Bronchus fibroblast of lung (primary cell): ENCODE measurements at places on chromosomes 2 and 18. TPM values are rescaled to one million over a fixed set of nuclear protein-coding genes. Genes with fewer than 3 reads are reported as not detected.

AKAIN1 gene
- not detected in 2 replicates for total RNA-seq

HAAO gene
- total RNA-seq: 3.9 and 4.2 TPM in 2 replicates

UCN gene
- total RNA-seq: 0.15 and 0.84 TPM in 2 replicates

RND3 gene
- total RNA-seq: 35.4 and 42.9 TPM in 2 replicates

REG3A gene
- not detected in 2 replicates for total RNA-seq

IL36B gene
- total RNA-seq: not detected in 2 replicates

ABCG8 gene
- total RNA-seq: not detected in 2 replicates

IGFBP2 gene
- 38.7 and 41.2 TPM in 2 replicates for total RNA-seq

COL6A3 gene
- total RNA-seq: 589 and 614 TPM in 2 replicates

SLC19A3 gene
- total RNA-seq: 0.17 and 0.59 TPM in 2 replicates

TMEM200C gene
- 1.3 and 1.5 TPM in 2 replicates for total RNA-seq

DSC2 gene
- under 0.01 TPM in 1 of 2 replicates, not detected in the other for total RNA-seq

ACMSD gene
- not detected in 2 replicates for total RNA-seq

PSD4 gene
- 8.4 and 8.8 TPM in 2 replicates for total RNA-seq

MBD1 gene
- 56.5 and 58.9 TPM in 2 replicates for total RNA-seq

TTN gene
- total RNA-seq: under 0.01 and 0.17 TPM in 2 replicates

ACOXL gene
- total RNA-seq: not detected in 2 replicates

SFXN5 gene
- 6.9 and 8.5 TPM in 2 replicates for total RNA-seq

G6PC2 gene
- total RNA-seq: not detected in 2 replicates

GPD2 gene
- total RNA-seq: 48.5 and 58.7 TPM in 2 replicates

ZNF804A gene
- total RNA-seq: 2.7 and 3.7 TPM in 2 replicates

PKP4 gene
- total RNA-seq: 17.7 and 21.9 TPM in 2 replicates
